ENCODE measurements at places on chromosomes 13 and 19. TPM values are rescaled to one million over a fixed set of nuclear protein-coding genes. Genes with fewer than 3 reads are reported as not detected.

Gene F7
- total RNA-seq, result not detected

Gene SGCG
- total RNA-seq, result not detected

Gene DNAAF3
- not detected for total RNA-seq

Gene ZNF728
- total RNA-seq, result not detected

Gene TMEM38A
- not detected for total RNA-seq

Gene POSTN
- total RNA-seq, result not detected

Gene ZNF763
- total RNA-seq, result 4.0 TPM

Gene HSD17B14
- total RNA-seq, result 0.26 TPM

Gene STOML3
- not detected for total RNA-seq

Gene FUZ
- total RNA-seq, result 10.7 TPM

Gene DCLK1
- not detected for total RNA-seq

Gene BST2
- 150 TPM for total RNA-seq

Gene RGL3
- not detected for total RNA-seq

Gene TNNI3
- not detected for total RNA-seq

Gene CHMP2A
- 99.9 TPM for total RNA-seq

Gene ELANE
- not detected for total RNA-seq

Gene IFNL1
- not detected for total RNA-seq

Gene OLFM4
- total RNA-seq, result not detected

Gene ZNF486
- 8.9 TPM for total RNA-seq

Gene NXNL1
- total RNA-seq, result not detected

Gene FGF14
- not detected for total RNA-seq

Gene PSG1
- not detected for total RNA-seq

Gene TNNT1
- total RNA-seq, result not detected

Gene ZNF20
- total RNA-seq, result 2.7 TPM

Gene KXD1
- total RNA-seq, result 144 TPM

Gene VSTM1
- total RNA-seq, result not detected

Gene LILRB1
- 22.7 TPM for total RNA-seq

Gene KLK12
- not detected for total RNA-seq

Gene ADM5
- total RNA-seq, result 18.5 TPM

Gene ACP5
- 3.0 TPM for total RNA-seq

Gene ELSPBP1
- total RNA-seq, result not detected

Gene FXYD3
- total RNA-seq, result not detected

Gene KLK14
- 2.2 TPM for total RNA-seq

Gene C19orf81
- not detected for total RNA-seq

Gene ZNF264
- total RNA-seq, result 40.0 TPM

Gene KLK4
- total RNA-seq, result not detected

Gene CYP4F2
- not detected for total RNA-seq

Gene SIGLEC11
- not detected for total RNA-seq

Gene FFAR3
- not detected for total RNA-seq

Gene CPB2
- total RNA-seq, result not detected

Gene ZNF28
- 24.7 TPM for total RNA-seq

Gene IGSF23
- total RNA-seq, result not detected

Gene CEACAM16
- not detected for total RNA-seq

Gene PRSS57
- total RNA-seq, result not detected

Gene C19orf18
- 0.74 TPM for total RNA-seq

Gene SYNE4
- 4.5 TPM for total RNA-seq

Gene ZNF121
- 51.1 TPM for total RNA-seq

Gene TMEM59L
- total RNA-seq, result not detected

Gene PABPC3
- total RNA-seq, result 0.11 TPM

Gene GPC5
- 0.55 TPM for total RNA-seq

Gene MAMSTR
- 1.2 TPM for total RNA-seq

Gene SLC17A7
- total RNA-seq, result not detected

Gene SIGLEC12
- not detected for total RNA-seq

Gene GADD45GIP1
- 15.9 TPM for total RNA-seq

Gene DEDD2
- 33.2 TPM for total RNA-seq

Gene TLE6
- total RNA-seq, result 1.8 TPM

Gene ZNF569
- 6.2 TPM for total RNA-seq

Gene ZNF177
- 0.86 TPM for total RNA-seq
